ENCODE measurements at places on chromosomes 12 and 14.

GRCh38 chr14:68568907-68569897 is 223.7 kb downstream of the ZFP36L1 start:
- no peak overlapping the region for H3K27ac ChIP-seq
- DNase-seq: no peak
- no peaks in the 10 kb centered on the region for H3K36me3 ChIP-seq
- H3K27me3 ChIP-seq: no peaks in the 10 kb centered on the region

GRCh38 chr14:88380405-88380804 is 5.1 kb upstream of the SPATA7 start:
- no peak for DNase-seq
- H3K27ac ChIP-seq: no peak overlapping the region
- peaks cover 4% of the 10 kb centered on the region for H3K27me3 ChIP-seq
- no peak overlapping the region for H3K4me3 ChIP-seq
- no peaks in the 10 kb centered on the region for H3K36me3 ChIP-seq

GRCh38 chr12:56188131-56188777 is 1.0 kb downstream of the SMARCC2 start:
- H3K27ac ChIP-seq: peak overlapping the region; percentile 80
- H3K4me3 ChIP-seq: peak overlapping the region; percentile 81
- peaks cover 45% of the 10 kb centered on the region for H3K36me3 ChIP-seq
- no peak for DNase-seq
- H3K4me1 ChIP-seq: peaks cover 7% of the 10 kb centered on the region
- H3K27me3 ChIP-seq: no peaks in the 10 kb centered on the region

DNA sequence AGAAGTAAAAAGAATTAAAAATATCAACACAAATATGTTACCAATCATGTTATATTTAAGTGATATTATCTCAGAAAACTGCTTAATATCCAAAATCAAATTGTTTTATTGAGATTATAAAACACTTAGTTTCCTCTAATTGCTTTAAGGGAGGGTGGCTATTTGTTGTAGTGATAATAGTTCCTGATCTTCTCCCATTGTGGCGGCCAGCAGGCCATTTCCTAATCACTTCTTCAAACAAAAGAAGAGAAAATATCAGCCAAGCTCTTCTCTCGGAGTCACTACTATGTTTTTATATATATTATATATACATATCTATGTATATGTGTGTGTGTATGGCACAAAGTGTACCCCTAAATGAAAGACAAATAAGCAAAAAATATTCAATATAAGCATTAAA is 31.5 kb downstream of the ERO1A start:
- H3K4me1 ChIP-seq: no peaks in the 10 kb centered on the region
- peaks cover 92% of the 10 kb centered on the region for H3K36me3 ChIP-seq
- H3K4me3 ChIP-seq: no peak overlapping the region
- no peak for DNase-seq
- H3K27me3 ChIP-seq: no peaks in the 10 kb centered on the region

- no peak overlapping the region for H3K4me3 ChIP-seq
- no peak for DNase-seq
These were observed 54.9 kb downstream of the SRGAP1 start for GRCh38 chr12:63899396-63899795.

DNA sequence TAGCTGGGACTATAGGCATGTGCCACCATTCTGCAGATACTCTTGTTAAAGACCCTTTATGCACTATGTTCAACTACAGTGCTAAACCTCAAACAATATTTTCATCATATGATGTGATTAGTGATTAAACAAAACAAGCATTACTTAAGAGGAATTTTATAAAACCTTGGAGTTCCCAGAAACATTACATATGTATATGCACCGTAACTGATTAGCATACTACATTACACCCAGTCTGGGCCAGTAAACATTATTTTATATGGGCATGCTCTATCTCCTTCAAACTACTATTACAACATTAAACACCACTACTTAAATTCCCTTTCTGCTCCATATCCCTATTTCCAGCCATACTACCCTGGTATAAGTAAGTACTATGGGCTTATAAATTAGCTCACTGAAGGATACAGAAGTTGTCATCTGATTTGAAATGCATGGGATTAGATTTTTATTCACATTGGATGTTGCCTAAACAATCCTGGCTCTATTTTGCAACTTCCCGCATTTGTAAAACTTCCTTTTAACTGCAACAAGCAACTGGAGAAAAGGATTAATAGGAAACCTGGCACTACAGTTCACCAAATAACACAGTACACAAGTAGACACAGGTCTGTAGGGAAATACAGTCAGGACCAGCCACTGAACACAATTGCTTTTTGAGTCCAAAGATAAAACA is 205.8 kb downstream of the MED13L start:
- H3K27me3 ChIP-seq: no peaks in the 10 kb centered on the region
- H3K36me3 ChIP-seq: no peaks in the 10 kb centered on the region
- no peaks in the 10 kb centered on the region for H3K4me1 ChIP-seq
- no peak overlapping the region for H3K4me3 ChIP-seq
- no peak for DNase-seq
- no peak overlapping the region for H3K27ac ChIP-seq

GRCh38 chr14:61631045-61631687 is 64.1 kb upstream of the HIF1A start:
- no peak overlapping the region for H3K4me3 ChIP-seq
- H3K4me1 ChIP-seq: no peaks in the 10 kb centered on the region
- DNase-seq: no peak
- H3K27ac ChIP-seq: no peak overlapping the region

DNA sequence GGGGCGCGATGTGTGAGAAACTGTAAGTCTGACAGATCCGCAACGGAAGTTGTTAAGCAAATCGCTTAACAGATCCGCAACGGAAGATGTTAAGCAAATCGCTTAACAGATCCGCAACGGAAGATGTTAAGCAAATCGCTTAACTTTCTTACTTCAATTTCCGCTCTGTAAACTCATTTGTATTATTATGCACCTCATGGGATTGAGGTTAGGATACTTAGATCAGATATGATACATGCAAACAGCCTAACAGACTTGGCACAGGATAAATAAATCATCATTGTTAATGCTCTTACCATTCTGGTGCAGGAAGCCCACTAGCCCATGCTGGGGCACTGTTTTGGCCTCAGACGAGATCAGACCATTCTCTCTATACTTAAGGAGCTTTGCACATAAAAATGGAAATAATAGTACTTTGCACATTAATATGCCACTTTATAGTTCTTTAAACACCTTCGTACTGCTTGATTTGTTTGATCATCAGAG is 399 bp downstream of the NCAPD2 start:
- peak overlapping the region; percentile 48 for H3K4me3 ChIP-seq
- DNase-seq: no peak

DNA sequence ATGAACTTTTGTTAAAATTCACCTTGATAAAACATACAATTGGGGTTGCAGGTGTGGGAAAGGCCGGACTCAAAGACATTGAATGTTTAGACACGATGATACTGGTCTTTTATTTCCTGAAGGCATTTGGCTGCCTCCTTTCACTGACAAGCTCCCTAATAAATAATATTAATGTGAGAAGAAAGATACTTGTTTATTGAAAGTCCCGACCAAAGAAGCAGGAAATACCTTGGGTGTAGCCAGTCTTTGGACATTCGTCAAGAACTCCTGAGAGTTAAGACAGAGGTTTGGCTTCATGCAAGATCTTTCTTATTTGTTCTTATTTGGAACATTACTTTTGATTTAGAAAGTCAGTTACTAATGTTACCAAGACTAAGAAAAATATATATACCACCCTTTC is 1133.8 kb upstream of the SEL1L start:
- H3K4me3 ChIP-seq: no peak overlapping the region
- no peaks in the 10 kb centered on the region for H3K27me3 ChIP-seq
- H3K27ac ChIP-seq: no peak overlapping the region
- H3K36me3 ChIP-seq: no peaks in the 10 kb centered on the region
